Gastroesophageal sphincter (tissue), 4 donors: ENCODE measurements at places on chromosomes 16 and 17. TPM values are rescaled to one million over a fixed set of nuclear protein-coding genes. Genes with fewer than 3 reads are reported as not detected.

The DHX58 gene
- total RNA-seq: 11.3 TPM

The GP2 gene
- total RNA-seq: 0.10 TPM

The GABARAPL2 gene
- 96.3 TPM for total RNA-seq

The FOXO3B gene
- total RNA-seq: 12.0 TPM

The SLC16A13 gene
- 0.81 TPM for total RNA-seq

The CNTD1 gene
- 0.93 TPM for total RNA-seq

The PLLP gene
- 11.4 TPM for total RNA-seq

The YBX2 gene
- 4.3 TPM for total RNA-seq

The DYNLL2 gene
- total RNA-seq: 28.3 TPM

The SLC6A4 gene
- total RNA-seq: 0.22 TPM

The NMRAL1 gene
- 33.9 TPM for total RNA-seq

The ALOXE3 gene
- not detected for total RNA-seq

The OR1F1 gene
- not detected for total RNA-seq
